ENCODE measurements at places on chromosomes 13 and 19.

DNA sequence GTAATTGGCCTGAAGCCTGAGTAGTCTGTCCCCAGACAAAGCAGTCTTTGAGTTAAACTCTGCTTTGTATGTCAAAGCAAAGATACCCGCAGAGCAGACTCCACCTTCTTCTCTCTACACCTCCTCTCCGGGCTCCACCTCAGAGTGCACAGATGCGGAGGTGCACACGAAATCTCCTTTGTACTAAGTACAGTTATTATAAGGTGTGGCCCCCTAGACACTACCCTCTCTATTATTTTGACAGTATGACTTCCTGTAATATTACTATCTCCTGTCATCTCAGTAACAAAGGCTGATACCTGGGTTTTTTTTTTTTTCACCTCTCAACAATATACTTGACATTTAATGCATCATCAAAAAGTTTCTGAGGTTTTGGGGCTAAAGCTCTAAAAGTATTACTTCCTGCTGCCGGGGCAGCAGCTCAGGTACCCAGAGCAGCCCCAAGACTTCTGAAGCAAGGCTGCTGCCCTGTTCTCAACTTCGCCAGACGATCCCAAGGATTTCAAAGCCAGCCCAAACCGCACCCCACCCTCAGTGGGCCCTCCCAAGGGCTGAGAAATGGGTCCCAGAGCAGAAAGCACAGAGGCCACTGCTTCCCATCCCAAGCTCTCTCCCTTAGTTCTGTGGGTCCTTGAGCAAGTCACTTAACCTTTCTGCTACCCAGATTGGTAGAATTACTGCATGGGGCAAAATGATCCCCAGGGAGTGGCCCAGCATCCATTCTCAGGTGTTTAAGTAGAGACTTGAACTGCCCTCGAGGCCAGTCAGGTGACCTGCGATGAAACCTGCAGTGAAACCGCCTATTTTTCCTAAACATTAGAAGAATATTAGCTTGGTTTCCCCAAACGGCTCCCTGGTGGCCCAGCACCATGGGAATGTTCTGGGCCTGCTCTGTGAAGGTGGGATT lies 180.6 kb downstream of the FOXO1 start:
- no peak for DNase-seq

GRCh38 chr19:42105368-42105767 lies 26.9 kb downstream of the POU2F2 start:
- DNase-seq: no peak

DNA sequence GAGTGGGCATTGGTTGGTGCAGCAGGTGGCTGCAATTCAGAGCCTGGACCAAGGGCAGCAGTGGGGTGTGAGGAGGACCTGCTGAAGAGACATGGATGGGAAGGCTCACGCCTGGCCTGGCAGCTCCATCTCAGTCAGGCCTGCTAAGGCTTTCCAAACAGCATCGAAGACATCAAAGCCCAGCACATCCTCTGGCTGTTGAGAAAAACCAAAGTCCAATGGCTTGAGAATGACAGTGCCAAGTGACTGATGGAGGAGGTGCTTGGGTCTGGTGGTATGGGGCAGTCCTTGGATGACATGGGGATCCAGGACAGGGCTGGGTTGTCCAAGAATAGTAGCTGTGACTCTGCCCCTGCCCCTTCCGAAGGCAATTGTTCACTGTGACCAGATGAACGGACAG lies 19.0 kb upstream of the XPO4 start:
- DNase-seq: no peak

DNA sequence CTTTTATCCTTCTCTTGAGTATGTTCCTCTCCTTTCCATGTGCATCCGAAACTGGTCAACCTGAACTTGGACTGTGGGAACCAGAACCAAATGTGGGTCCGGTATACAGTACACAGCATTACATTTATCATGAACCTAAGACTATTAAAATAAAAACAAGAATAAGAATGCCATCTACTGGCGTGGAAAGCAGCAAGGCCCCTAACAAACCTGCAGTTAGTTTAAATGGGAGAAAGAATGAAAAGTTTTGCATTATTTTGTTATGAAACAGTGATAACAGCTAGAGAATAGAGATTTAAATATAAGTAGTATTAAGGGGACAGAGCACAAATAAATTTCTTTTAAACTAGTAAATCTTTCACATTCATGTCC lies 159.5 kb downstream of the RBM26 start:
- no peak for DNase-seq

DNA sequence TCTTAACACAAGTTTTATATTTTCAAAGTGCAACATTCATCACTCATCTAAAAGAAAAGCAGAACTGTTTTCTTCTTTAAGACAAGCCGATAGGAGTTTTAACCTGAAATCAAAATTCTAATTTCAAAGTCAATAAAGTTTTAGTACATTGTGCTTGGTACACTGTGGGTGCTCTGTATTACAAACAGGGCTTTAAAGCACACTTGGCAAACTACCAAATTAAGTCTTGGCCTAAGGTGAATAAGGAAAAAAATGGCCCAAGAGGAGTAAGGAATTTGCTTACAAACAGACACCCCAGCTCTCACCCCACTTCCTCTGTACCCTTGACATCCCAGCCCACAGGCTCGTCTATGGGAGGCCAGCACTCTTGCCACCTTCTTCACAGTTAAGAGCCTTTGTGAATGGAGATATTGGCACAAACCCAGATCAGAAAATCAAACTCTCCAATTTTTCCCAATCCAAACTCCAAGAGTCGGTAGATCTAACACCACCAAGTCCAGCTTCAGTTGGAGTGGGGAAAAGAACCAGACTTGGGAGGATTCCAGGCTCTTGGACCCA lies 66.0 kb downstream of the ABCC4 start:
- no peak for DNase-seq

GRCh38 chr19:13001502-13002165 lies 6.4 kb downstream of the NFIX start:
- no peak for DNase-seq

DNA sequence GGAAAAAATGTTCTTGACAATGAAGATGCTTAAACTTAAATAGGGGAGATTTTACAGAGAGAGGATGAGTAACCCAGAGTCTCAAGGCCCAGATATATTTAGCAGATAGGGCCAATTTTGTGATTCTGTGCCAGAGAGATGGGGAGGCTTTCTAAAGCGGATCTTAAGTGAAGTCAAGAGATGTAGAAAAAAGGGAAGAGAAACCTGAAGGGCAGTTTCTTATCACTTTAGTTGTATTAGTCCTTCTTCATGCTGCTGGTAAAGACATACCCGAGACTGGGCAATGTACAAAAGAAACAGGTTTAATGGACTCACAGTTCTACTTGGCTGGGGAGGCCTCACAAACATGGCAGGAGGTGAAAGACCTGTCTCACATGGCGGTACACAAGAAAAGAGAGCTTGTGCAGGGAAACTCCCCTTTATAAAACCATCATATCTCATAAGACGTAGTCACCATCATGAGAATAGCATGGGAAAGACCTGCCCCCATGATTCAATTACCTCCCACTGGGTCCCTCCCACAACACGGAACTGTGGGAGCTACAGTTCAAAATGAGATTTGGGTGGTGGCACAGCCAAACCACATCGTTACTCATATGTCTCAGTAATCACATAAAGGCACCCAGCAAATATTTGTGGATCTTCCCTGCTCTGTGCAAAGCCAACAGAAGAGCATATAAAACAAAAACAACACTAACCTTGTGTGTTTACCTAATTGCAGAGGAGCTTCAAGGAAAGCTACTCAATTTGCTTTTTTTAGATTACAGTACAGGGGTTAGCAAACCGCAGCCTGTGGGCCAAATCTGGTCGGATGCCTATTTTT lies 102.6 kb upstream of the MYCBP2 start:
- DNase-seq: no peak

DNA sequence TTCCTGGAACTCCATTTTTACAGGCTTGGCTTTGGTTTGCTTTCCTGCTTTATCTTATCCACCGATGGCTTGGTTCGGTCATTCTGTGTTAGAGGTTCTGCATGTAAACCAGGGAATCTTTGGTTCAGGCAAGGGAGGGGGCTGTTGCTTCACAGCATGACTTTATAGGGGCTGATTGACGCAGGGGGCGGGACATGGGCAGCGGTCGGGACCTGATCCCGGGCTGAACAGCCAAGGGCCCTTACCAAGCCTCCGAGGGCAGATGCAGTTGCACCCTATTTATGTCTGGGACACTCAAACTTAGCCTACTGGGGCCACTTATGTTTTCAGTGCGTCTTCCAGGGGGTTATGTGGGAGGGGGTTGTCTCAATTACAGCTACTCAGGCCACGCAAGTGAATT lies 312.4 kb downstream of the ZNF536 start:
- DNase-seq: no peak

DNA sequence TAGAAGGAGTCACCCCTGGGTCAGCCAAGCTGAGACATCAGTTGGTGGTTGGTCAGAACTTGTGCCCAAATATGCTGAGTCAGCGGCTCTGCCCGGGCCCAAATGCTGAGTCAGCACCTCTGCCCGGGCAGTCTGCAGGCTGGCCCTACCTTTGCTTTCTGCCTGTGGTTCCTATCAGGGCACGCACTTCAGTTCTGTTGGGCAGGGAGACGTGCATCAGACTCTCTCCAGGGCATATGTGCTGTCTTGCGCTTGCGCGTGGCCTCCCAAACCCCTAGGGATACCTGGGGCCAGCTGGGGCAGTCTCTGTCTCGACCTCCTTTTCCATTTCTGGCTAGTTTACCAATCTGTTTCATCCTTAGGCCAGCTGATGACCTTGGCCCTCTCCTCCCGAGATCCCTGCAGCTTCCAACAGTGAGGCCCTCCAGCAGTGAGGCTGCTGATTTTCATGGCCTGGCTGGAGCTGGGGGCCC lies 24.4 kb upstream of the LDLR start:
- DNase-seq: peak; percentile 58

DNA sequence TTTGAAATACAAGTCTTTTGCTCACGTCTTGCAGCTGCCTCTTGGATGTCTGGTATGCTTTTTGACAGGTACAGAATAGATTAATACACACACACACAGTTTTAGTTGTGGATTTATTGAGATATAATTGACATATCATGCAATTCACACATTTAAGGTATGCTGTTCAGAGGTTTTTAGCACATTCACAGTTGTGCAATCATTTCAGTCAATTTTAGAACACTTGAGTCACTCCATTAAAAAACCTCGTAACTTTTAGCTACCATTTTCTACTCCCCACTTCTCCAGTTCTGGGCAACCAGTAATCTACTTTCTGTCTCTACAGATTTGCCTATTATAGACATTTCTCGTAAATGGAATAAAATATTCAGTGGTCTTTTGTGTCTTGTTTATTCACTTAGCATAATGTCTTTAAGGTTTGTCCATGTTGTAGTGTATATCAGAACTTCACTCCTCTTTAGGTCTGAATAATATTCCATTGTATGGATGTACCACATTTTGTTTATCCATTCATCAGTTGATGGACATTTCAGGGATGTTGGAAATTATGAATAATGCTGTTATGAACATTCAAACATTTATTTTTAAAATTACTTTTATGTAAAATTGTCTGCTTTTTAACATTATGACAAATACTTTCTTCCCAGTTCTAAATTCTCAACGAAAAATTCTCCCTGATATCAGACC lies 2.5 kb upstream of the ZMYM2 start:
- no peak for DNase-seq

- peak; percentile 21 for DNase-seq
Measured at GRCh38 chr19:15432018-15432494, 13.3 kb upstream of the AKAP8L start.

GRCh38 chr13:91242652-91243051 lies 104.8 kb upstream of the MIR17HG start:
- no peak for DNase-seq

GRCh38 chr13:60611523-60611922 lies 214.5 kb downstream of the TDRD3 start:
- DNase-seq: no peak

DNA sequence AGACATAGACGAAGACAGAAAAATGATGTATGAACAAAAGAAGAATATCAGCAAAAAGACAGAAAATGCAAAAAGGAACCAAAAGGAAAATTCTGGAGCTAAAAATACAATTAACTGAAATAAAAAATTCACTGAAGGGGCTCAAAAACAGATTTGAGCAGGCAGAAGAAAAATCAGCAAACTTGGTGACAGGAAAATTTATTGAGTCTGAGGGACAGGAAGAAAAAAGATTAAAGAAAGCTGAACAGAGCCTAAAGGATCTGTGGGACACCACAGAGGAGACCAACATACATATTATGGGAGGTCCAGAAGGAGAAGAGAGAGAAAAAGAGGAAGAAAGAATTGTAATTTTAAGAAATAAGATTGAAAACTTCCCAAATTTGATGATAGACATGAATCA lies 7.4 kb upstream of the LSR start:
- DNase-seq: no peak

GRCh38 chr19:44851427-44851826 lies 5.3 kb downstream of the NECTIN2 start:
- DNase-seq: no peak

DNA sequence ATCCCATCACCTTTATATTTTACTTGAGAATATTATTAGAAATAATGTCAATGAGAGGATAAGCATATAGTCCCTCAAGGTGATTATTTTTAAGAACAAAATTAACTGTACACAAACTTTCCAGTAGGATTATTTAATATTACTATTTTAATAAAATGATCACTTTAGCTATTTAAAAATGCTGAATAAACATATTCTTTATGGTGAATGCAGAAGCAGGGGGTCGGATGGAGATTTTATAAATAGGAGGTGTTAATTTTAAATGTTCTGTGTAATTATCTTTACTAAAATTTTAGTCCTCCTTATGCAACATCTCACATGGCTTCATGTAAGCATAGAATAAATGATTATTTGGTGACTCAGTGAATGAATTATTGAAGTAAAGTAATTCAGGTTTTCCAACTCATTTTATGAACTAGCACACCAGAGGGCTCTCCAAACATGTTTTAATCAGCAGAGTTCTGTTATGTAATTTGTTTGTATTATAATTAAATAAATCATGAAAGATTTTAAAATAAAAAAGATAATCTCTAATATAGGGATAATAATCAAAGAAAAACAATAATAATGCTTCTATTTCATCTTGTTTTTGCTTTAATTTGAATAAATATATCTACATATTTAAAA lies 1635.2 kb downstream of the EFNB2 start:
- DNase-seq: no peak

DNA sequence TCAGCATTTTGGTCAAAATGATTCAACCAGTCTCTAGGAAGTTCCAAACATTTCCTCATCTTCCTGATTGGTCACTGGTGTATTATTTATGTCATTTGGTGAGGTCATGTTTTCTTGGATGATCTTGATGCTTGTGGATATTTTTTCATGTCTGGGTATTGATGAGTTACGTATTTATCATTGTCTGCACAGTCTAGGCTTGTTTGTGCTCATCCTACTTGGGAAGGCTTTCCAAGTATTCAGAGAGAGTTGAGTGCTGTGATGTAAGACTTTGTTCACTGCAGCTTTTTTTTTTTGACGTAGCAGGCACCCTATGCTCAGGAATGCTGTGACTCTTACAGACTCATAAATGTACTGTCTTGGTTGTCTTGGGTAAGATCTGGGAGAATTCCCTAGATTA lies 509.5 kb downstream of the SLITRK1 start:
- no peak for DNase-seq

GRCh38 chr13:43088093-43088511 lies 64.7 kb downstream of the DNAJC15 start:
- DNase-seq: no peak
